ENCODE measurements at places on chromosomes 7 and 10.

DNA sequence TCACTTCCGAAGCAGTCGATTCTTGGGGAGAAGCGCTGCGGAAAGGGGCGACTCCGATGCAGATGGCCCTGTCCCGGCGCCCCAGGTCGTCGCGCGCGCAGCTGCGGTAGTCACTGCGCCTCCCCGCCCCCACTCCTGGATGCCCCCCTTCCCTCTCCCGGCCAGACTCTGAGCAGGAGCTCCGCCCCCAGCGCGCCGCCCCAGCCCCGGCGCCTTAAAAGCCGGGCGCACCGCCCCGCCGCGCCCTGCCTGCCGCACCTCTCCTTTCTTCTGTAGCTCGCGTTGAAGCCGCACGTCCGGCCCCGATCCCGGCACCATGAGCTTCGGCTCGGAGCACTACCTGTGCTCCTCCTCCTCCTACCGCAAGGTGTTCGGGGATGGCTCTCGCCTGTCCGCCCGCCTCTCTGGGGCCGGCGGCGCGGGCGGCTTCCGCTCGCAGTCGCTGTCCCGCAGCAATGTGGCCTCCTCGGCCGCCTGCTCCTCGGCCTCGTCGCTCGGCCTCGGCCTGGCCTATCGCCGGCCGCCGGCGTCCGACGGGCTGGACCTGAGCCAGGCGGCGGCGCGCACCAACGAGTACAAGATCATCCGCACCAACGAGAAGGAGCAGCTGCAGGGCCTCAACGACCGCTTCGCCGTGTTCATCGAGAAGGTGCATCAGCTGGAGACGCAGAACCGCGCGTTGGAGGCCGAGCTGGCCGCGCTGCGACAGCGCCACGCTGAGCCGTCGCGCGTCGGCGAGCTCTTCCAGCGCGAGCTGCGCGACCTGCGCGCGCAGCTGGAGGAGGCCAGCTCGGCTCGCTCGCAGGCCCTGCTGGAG lies at the start of gene INA:
INA (plus strand) TSS at position 243 of the 817 bp plus-strand sequence; CDS start at position 317, 74 bp downstream.
- DNase-seq = no peak

DNA sequence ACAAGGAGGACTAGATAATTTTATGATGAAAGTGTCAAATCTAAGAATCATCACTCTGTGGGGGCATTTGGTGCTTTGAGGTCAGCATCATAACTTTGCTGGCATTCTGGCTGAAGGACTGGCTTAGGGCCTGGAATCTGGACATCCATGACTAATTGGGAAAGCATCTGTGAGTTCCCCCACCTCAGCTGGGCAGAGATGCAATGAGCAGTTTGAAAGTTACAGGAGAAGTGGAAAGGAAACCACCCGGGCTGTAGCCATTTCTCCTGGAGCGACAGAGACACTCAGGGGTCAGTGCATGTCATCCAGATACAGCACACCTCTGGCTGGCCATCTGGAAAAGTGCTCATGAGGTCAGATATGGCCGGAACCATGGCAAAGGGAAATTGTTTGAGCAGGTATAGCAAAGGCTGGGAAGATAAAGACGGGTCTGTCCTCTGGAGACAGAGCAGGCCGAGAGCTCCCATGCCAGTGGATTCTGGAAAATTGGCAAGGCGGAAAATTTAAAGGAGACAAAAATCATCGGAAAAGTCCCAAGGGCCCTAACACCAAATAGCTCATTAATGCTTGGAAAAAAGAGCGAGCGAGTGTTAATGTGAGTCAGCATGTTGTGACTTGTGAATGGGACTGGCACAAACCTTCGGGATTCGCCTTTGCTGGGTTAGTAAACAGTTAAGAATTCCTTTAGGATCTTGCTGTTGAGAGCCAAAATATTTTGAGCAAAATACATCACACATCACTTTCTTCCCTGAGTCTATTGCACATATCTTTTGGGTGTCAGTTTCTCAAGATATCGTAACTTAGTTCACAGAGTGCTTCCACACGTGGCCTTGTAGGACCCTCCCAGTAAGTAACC lies 188.4 kb upstream of the AGK start:
- DNase-seq = peak; percentile 91

DNA sequence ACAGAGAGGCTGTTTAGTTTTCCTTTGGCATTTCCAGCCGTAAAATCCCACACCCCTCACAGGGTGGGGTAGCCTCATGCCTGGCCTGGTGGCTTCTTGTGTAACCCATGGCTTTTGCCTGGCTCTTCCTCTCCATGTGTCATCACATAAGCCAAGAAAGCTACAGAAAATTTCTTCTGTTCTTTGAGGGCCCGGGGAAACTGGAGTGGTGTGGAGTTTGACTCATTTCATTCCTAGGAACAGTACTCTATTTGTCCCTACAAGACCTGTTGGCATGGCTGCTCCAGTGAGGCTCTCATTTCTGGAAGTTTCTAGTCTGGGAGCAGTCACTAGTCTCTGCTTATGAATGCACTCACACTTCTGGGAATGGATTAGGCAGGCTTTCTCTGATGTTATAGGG lies 523.9 kb downstream of the SUGCT start:
- DNase-seq = peak; percentile 72

GRCh38 chr7:70620333-70621055 lies 511.4 kb upstream of the GALNT17 start:
- no peak for DNase-seq

DNA sequence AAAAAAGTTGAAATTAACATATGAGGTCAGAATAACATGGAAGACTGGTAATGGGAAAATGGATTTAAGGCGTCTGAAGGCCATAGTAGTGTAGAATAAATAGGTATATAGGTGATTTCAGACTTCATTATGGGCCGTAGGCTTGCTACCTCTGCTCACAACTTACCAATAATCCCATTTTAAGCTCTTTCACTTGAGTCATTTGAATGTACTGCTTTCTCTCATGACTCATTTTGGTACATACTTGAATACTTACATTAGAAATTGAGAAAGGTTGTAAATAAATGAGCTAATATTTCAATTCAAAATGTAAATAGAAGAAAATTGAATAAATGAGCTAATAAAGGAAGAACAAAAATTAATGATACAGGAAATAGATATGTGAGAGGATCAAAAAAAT lies 42.2 kb upstream of the NEUROD6 start:
- no peak for DNase-seq

DNA sequence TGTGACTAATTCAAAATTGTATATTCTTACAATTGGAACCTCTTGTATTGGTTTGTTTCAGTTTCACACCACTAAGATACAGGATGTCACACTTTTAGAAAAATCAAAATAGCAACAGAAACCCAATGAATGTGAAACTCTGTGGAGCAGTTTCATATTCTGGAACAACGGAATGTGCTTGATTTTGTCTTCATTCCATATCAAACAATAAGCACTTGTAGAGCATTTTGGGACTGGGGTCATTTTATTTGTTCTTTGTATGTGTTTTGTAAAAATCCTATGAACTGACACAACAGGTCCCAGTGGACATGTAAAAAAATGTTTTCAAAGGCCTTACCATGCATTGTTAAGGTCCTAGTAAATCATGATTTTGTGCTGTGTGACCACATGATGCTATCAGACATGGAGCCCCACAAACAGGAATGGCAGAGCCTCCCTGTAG lies 123.1 kb downstream of the DKK1 start:
- DNase-seq = no peak

- no peak for DNase-seq
Measured at GRCh38 chr10:31509989-31510388, 191.0 kb downstream of the ZEB1 start.

DNA sequence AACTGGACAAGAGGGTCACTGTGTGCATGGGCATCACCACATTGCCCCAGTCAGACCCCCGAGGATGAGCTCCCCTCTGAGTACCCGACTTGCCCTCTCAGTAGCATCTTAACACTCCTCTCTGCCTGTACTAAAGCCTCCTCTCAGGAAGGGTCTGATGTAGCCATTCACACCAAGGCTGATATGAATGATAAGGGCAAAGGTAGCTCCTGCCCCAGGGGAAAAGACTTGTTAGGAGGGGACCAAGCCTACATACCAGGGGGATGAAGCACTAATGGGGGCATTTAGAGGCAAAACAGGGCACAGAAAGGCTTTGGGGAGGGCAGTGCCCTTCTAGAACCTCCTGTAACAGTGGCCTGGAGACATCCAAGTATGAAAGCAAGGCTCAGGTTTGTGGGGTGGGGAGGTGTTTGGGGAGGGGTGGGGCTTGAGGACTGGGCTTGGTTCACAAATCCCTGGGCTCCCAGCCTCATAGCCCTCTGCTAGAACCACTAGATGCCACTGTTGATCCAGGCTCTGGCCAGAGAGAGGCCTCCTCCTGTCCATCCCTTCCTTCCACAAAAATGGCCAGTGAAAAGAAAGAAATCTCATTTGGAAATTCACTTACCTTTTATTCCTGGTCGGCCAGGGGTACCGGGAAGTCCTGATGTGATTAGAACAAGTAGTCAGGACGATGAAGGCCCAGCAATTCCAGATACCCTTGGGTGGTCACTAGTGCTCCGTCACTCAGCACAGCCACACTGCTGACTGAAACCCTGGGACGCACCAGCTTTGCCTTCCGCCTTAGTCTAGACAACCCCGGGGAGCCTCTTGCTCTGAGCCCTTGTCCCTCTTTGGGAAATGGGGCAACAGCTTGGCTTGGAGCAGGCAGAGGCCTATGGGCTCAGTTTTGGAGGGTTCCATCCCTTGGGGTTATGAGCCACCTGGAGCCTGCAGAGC lies 40.3 kb downstream of the COL17A1 start:
- DNase-seq = peak; percentile 77

DNA sequence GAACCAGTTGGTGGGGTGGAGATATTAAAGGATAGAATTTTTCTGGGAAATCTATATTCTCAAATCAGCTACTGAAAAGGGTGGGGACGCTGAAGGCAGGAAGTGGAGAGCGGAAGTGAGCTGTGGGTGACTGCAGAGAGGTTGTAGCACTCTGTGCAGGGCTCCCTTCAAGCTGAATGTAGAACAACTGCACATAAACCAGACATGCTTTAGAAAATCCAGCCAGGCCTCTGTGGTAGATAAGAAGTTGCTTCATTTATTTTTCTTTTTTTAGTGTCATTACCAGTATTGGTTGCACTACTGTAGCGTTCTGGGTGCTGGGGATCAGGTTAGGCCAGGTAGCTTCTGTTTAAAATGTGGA lies 127.8 kb downstream of the CELF2 start:
- DNase-seq = peak; percentile 52

GRCh38 chr7:149261316-149261828 lies 624 bp upstream of the ZNF783 start:
- DNase-seq = peak; percentile 48

DNA sequence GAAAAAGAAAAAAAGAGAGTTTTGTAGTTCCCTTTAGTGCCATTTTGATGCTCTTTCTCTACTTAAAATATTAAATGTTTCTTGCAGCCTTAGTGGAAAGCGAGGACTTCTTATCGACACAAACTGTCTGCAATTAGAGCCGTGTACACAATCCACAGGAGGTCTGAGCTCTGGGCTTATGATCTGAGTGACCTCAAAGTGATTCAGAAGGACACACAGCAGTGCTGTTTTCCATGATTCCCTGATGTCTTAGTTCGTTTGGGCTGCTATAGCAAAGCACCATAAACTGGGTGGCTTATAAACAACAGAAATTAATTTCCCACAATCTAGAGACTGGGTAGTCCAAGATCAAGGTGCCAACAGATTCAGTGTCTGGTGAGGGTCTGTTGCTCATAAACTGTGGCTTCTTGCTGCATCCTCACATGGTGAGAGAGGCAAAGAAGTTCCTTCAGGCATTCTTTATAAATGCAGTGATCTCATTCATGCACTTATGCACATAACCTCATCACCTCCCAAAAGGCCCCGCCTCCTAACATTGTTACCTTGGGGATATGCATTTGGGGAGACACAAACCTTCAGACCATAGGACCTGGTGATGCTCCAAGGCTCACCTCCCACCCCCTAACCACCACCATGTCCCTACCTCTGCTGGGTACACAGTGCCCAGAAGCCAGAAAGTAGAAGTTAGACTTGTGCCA lies 204.5 kb upstream of the GHITM start:
- DNase-seq = no peak

GRCh38 chr7:150410131-150410530 lies 31.0 kb downstream of the ZNF775 start:
- no peak for DNase-seq

GRCh38 chr10:871951-872403 lies 59.5 kb downstream of the LARP4B start:
- DNase-seq = no peak

DNA sequence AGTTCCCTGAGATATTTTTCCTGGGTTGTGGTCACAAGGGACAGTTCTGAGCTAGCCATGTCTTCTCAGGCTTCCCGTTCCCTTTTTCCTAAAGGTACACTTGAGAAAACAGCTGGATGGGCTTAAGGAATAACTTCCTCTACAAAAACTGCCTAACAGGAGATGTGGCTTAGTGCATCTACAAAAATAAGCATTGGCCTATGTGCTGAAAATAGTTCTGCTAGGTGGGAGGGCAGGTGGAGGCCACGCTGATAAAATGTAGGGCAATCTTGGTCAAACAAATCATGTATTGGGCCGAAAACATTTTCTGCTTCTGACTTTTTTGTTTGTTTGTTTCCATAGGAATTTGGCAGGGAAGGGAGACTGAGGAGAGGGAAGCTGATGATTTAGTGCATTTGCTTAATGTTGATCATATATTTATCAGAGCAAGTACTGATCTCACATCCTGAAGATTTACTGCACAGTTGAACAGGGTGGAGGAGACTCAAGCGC lies 409.4 kb upstream of the FZD8 start:
- no peak for DNase-seq

GRCh38 chr10:82477776-82478175 lies 602.8 kb downstream of the NRG3 start:
- DNase-seq = no peak

DNA sequence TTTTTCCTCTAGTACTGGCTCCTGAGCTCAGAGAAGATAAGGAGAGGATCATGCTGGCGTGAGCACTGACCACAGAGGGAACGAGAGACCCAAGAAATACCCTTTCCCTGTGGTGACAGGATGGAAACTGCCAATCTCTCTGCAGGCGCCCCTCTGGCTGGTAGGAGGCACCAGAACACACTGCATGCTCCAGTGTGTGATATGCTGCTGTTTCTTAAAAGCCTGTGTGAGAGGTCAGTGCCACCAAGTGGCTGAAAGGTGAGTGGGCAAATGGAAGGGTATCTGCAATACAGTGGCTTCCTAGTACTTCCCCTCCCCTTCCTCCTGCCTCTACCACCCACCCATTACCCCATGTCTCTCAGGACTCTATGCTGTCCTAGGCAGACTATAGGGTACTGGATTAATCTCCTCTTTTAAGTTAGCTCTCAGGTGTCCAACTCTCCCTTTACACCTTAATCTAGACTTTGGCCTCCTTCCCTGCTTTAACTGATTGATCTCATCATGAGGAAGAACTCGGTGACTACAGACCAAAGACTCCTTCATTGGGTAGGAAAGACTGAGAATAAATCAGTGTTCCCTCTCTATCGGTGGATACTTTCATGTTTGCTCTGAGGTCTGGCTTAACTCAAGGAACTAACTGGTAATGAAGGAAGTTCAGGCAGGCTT lies 283.6 kb downstream of the ADRA2A start:
- peak; percentile 56 for DNase-seq

- no peak for DNase-seq
Measured at GRCh38 chr7:13262929-13263530, 575.6 kb downstream of the ARL4A start.

DNA sequence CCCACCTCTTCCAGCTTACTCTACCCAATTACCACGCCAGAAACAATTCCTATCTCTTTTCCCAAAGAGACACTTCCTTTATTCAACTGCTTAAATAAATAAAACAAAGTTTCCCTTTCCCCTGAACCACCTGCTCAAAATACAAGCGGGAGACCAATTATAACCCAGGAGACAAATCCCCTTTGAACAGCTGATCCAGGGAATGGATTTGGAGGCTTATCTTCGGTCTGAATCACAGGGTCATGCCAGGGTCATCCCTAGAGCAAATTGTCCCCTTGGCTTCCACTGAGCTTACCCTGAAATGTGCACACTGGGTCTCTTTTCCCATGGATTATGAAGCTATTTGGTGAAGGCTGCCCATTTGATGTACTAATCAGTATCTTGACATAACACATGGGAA lies 99.9 kb upstream of the JAZF1 start:
- no peak for DNase-seq

- DNase-seq = no peak
Measured at GRCh38 chr10:31204090-31204489, 114.9 kb upstream of the ZEB1 start.

Measured in HT1080 (cell line).